ENCODE measurements at places on chromosomes 1 and 21. TPM values are rescaled to one million over a fixed set of nuclear protein-coding genes. Genes with fewer than 3 reads are reported as not detected.

Gene KPRP
- not detected for total RNA-seq

Gene TNFRSF9
- 2.4 TPM for total RNA-seq

Gene PCAT6
- not detected for total RNA-seq

Gene AHDC1
- total RNA-seq, result 3.3 TPM

Gene IVNS1ABP
- total RNA-seq, result 282 TPM

Gene CD53
- 334 TPM for total RNA-seq

Gene KLHDC9
- total RNA-seq, result not detected

Gene OLIG1
- 2.6 TPM for total RNA-seq

Gene ARHGEF10L
- total RNA-seq, result 7.6 TPM

Gene MCOLN2
- total RNA-seq, result 14.1 TPM

Gene KCNJ15
- 0.42 TPM for total RNA-seq

Gene VWA5B1
- total RNA-seq, result not detected

Gene KCND3
- 0.31 TPM for total RNA-seq

Gene AURKAIP1
- total RNA-seq, result 27.8 TPM

Gene DDAH1
- total RNA-seq, result 0.21 TPM

Data from mononuclear cell (primary cell).